ENCODE measurements at places on chromosomes 7 and 10.

GRCh38 chr10:43299579-43299978 is 32.7 kb upstream of the RASGEF1A start:
- DNase-seq: no peak

DNA sequence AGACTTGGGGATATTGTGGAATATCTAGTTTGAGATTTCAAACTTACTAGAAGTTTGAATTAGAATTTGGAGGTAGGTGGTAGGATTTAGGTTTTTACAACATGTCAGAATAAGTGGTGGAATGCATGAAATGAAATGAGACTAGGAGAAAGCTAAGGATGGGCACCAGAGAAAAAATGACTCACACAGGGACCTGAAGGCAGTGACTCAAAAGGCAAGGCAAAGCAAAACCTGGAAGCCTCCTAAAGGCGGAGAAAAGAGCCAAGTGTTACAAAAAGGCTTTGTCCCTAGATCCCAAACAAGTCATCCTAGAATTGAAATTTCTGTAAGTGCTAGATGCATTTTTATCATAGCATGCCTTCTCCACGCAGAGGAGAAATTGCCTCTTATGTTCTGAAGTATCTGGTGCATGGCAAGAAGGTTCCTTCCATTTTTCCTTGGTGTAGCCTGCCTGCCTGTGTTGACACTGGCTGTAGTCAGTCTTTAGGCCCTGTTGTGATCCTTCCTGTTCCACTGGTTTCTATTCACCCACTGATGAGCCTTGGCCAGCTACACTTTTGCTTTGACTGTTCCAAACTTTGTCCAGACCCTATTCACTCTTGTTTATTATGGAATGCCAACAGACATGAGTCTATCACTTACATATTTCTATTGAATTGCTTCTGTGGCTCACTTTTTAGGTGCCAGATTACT is 109.3 kb downstream of the ETV1 start:
- DNase-seq: no peak

DNA sequence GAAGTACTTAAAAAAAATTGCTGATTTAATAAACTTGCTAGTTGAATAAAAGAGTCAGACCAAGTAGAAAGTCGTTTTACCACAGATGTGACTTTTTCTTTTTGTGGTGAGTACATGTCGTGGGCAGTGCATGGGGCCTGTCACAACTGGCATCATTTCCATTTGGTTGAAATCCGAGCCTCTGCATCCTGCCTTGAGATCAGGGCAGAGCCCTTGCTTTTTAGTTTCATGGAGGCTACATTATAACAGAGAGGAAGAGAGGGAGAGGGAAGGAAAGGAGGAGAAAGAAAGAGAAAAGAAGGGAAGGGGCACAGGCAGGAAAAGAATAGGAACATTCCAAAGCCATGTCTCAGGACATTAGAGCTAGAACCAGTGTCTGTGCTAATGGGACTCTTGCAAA is 20.4 kb upstream of the INSYN2A start:
- DNase-seq: no peak

- DNase-seq: no peak
Measured at GRCh38 chr10:4229106-4229505, 444.1 kb upstream of the KLF6 start.

DNA sequence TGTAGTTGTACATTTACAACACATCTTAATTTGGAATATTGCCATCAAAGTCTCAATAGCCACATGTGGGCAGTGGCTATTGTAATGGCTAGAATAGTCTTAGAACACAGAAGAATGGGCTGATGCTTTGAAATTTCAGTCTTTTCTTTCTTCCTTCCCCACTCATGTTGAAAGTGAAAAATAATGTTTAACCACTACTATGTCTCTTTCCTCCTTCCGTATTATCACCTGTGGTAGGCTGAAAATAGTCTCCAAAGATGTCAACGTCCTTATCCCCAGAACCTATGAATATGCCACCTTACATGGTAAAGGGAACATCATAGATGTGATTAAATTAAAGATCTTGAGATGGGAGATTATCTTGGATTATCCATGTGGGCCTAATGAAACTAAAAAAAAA is 154.0 kb downstream of the SUGCT start:
- DNase-seq: no peak

- no peak for DNase-seq
Measured at GRCh38 chr10:14839305-14839695, 1.2 kb downstream of the HSPA14 start.

DNA sequence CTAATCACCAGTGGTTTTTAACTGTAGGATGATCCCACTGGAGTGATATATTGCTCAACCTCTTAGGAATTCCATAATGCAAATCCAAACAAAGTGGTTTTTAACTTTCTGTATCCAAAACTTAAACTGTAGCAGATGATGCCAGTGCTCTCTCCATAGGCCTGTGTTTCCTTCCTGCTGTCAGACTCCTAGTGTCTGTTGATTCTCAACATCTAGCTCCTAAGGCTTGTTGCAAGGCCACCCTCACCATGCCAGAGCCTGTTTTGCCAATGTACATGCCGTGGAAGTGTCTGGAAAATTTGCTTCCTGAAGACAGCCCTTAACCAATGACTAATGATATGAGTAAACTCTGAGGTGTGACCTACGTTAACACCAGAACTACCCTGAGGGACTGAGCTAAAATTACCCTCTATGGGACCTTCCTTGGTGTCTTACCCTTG is 39.3 kb downstream of the C1GALT1 start:
- no peak for DNase-seq

GRCh38 chr7:1238450-1238882 is 5.8 kb downstream of the UNCX start:
- DNase-seq: no peak

DNA sequence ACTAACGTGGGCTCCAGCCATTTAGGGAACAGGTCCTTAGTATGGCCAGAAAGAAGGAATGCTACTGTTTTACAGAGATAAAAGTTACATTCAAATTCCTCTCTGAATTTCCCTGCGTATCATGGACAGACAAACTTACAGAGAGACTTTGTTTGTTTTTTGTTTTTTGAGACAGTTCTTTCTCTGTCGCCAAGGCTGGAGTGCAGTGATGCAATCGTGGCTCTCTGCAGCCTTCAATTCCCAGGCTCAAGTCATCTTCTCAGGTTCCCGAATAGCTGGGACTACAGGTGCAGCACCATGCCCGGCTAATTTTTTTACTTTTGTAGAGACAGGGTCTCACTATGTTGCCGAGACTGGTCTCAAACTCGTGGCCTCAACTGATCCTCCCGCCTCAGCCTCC is 64.5 kb upstream of the MPP7 start:
- no peak for DNase-seq

DNA sequence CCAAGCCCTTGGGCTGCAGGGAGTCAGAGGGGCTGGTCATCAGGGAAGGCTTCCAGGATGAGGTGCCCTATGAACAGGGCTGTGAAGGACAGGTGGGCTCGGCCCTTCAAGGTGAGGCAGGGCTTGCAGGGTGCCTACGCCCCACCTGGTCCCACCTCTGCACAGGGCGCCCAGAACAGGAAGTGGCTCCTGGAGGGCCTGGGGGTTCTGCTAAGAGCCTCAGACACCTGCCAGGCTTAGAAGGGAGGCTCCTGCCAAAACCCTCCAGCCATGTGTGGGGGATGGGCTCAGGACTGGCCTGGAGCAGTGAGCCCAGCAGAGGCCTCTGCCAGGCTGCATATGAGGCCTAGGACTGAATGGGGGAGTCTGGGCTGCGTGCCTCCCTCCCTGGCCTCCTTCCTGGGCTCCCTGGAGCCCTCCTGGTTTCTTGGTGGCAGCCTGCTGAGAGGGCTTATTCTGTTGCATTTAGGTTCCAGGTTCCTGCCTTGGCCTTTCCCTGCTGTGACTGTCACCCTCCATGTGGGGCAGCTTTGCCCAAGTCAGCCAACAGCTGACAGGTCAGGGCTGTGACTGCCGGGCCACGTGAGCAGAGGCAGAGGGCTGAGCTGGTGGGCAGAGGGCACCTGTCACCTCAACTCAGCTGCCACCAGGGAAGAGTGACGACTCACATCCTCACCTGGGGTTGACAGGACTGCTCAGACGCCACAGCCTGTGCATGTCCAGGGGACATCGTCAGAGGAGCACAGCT is 45.2 kb upstream of the MSMB start:
- DNase-seq: no peak

DNA sequence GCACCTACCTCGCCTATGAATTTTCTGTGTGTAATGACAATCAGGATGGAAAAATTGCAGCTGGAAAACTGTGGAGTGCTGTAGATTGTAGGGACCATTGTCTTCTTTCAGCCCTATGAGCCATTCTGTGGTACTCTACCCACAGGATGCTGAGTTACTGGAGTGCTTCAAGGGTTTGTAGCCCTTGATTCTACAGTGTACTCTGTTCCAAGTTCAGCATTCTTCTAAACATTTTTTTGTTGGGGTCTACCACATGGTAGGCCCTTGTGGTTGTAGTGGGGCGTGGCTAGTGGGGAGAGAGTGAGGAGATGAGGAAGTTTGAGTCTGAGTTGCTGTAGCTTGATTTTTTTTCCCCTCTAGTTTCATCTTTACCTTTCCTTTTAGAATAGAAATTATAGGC is 33.5 kb downstream of the REEP3 start:
- DNase-seq: no peak

GRCh38 chr10:52965509-52965908 is 192.9 kb upstream of the MBL2 start:
- no peak for DNase-seq

DNA sequence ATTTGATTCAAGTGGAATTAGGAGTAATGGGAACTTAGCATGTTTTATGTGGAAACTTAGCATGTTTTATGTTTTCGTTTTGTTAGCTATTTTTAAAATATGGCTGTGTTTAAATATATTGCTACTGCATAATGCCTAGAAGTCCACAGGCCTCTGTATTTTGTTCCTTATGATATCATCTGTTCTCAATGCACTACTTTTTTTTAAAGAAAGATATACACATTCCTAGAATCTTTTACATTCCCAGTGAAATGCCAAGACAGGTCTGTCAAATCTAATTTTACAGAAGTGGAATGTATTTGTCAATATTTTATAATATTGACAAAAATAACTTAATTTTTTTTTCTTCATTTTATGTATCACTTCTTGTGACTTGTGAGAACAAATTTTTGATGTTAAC is 51.6 kb downstream of the ST7 start:
- DNase-seq: no peak

- DNase-seq: no peak
Measured at GRCh38 chr7:138072726-138073125, 3.5 kb upstream of the AKR1D1 start.

GRCh38 chr10:12875100-12875499 is 126.4 kb downstream of the CCDC3 start:
- no peak for DNase-seq

DNA sequence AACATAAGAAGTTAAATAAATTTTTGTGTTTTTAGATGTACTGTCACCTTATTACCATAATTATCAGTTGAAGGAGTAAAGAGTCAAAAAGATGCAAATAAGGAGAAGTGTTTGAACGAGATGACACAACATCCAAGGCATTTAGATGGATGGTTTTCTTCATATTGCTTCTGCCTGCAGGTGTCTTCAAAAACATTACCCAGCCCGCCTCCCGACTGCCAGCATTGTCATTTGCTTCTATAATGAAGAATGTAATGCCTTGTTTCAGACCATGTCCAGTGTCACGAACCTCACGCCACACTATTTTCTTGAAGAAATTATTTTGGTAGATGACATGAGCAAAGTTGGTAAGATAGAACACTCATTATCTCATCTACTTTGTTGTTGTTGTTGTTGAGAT is 26.6 kb downstream of the GALNTL5 start:
- DNase-seq: no peak

- DNase-seq: no peak
Measured at GRCh38 chr7:30005464-30005863, 15.9 kb upstream of the SCRN1 start.

GRCh38 chr7:36710186-36710791 is 14.0 kb downstream of the AOAH start:
- DNase-seq: no peak

DNA sequence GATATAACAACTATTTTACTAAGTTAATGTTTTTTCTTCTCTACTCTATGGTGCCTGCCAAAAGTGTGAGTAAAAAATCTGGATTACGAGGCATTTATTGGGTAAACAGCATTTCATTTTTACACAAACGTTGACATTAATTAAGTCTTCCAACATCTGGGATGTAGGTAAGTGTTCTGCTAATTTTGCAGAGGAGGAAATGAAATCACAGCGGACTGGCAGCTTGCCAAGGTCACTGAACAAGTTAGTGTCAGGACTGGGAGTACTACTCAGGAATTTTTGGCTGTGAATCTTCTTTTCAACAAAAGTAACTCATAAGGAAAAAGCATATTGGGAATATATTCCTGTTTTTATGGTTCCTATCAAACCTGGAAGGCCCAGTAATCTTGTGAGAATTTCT is 612.1 kb upstream of the FZD8 start:
- DNase-seq: no peak

GRCh38 chr10:97827702-97828291 is 21.8 kb upstream of the GOLGA7B start:
- DNase-seq: no peak

DNA sequence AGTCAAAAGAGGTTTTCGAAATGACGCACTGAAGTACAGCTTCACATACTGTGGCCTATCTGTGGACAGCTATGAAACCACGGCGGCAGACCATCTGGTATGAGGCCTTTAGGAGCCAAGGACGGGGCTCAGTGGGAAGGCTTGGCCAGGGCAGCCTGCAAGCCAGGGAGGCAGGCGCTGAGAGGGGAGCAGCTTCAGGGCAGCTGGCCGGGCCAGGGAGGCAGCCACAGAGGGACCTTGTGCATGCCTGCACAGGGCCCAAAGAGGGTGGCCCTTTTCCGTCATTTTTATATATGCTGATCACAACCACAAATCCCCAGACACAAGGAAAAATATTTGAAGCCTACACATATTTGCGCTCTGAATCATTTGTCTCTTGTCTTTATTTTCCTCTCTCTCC is 13.5 kb downstream of the CALD1 start:
- DNase-seq: no peak

- no peak for DNase-seq
Measured at GRCh38 chr10:127314797-127315196, 118.4 kb upstream of the INSYN2A start.

- no peak for DNase-seq
Measured at GRCh38 chr10:86169066-86169465, 197.5 kb downstream of the GRID1 start.

GRCh38 chr7:39757604-39758003 is 134.2 kb downstream of the RALA start:
- no peak for DNase-seq

DNA sequence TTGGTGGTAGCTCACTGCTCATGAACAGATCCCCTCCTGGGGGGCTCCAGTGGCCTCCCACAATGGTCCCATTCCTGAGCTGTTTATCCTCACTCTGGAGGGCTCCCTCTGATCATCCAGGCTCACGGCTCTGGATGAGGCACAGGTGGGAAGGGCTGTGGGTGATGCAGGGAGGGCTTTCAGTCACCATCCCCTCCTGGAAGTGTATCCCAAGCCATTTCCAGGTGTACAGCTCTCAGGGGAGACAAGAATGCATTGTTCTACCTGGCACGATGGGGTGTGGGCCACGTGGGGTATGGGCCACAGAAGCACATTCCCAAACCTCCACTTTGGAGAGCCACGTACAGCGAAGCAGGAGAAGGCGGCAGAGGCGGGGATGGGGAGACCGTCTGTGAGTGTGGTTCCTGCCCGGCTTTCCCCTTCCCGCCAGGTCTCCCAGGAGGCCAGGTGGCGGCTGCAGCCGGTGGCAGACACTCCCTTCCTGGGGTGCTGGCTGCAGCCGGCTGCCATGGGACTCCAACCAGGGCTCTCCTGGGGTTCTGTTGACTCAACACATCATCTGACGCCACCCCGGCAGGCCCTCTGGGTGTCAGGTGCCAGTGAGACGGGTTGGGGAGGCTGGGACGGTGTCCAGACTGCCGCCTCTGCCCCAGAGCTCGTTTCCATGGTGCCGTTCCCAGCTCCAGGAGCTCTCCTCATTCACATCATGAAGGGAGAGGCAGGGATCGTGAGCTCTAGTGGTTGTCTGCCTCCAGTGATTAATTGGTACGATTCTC is 169.7 kb upstream of the RHEB start:
- DNase-seq: no peak
